Hindlimb muscle (tissue), 1 donor: ENCODE measurements at places on chromosomes 13 and 19. TPM values are rescaled to one million over a fixed set of nuclear protein-coding genes. Genes with fewer than 3 reads are reported as not detected.

GRCh38 chr19:43407416-43408005, 7.2 kb upstream of the TEX101 start:
- no peak for DNase-seq

GRCh38 chr13:108407495-108407894, 138.0 kb downstream of the TNFSF13B start:
- no peak for DNase-seq

- DNase-seq: no peak
These were observed 796 bp upstream of the LSM14A start for GRCh38 chr19:34171539-34171876.

DNA sequence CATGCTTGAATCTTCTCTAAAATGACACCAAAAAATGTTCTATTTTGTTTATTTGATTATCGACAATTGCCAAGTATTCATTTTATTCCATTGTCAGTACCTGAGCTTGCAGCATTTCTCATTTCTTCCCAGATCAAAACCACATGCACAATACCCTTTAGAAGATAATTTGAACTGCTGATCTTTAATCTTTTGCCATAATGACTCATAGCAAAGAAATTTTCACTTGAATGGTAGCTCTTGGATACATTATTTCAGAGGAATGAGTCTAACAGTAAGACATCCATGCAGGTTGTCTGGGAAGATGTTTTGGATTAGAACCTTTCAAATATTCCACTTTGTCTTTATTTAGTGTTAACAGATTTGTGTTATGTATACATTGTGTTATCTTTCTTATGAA, 42.0 kb upstream of the RXFP2 start:
- DNase-seq: no peak

DNA sequence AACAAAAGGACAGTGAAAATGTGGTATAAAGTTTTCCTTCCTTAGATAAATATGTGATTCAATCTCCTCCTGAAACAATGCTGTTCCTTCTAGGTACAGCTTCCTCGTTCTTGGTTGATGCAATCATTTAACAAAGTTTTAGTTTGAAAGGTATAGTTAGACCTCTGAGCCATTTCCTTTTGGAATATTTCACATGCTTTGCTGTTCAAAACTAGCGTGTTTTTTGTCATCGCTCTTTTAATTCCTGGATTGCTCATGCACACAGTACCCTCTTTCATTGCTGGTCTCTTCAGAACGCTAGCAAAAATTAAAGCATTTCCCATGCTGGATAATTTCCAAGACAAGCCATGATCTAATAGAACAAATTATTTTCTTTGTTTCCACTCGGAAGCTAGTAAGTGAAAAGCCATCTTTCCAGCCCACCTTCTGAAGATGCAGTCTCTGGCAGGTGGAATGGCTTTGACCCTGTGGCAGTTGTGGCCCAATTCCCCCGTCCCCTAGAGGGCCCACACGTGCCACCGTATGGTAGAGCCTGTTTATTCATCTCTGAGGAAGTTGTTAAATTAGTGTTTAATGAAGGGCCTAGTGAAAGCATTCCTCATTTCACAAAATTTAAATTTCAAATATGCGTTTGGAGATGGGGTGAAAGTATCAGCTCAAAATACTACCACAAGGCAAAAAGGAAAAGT, 1040.6 kb upstream of the SLC10A2 start:
- DNase-seq: no peak

DNA sequence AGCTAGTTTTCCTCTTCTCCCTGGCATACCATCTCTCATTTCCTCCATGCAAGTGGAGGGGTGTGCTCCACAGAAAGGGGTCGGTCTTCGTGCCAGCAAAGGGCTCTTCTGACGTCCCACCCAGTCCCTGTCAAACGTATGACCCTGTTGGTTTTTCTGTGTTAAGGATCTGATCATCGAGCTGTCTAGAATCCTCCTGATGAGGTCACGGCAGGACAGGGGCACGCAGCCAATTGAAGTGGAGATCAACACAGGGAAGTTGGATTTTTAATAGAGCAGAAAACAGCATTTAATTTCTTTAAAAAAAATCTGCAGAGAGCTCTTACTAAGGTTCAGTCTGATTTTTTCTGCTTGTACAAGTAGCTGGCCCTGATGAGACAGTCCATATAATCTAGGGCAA, 339.4 kb downstream of the TEX29 start:
- no peak for DNase-seq

- no peak for DNase-seq
These were observed 7.1 kb upstream of the DPP9 start for GRCh38 chr19:4730740-4731171.

Gene IZUMO4
- 2.9 TPM for polyA plus RNA-seq

Gene SHANK1
- polyA plus RNA-seq: 38.7 TPM

Gene GPC5
- polyA plus RNA-seq: 0.48 TPM

Gene RXFP2
- not detected for polyA plus RNA-seq

Gene ADPRHL1
- 263 TPM for polyA plus RNA-seq
